Liver (tissue), 10 donors: ENCODE measurements at places on chromosomes 4 and X. TPM values are rescaled to one million over a fixed set of nuclear protein-coding genes. Genes with fewer than 3 reads are reported as not detected.

DNA sequence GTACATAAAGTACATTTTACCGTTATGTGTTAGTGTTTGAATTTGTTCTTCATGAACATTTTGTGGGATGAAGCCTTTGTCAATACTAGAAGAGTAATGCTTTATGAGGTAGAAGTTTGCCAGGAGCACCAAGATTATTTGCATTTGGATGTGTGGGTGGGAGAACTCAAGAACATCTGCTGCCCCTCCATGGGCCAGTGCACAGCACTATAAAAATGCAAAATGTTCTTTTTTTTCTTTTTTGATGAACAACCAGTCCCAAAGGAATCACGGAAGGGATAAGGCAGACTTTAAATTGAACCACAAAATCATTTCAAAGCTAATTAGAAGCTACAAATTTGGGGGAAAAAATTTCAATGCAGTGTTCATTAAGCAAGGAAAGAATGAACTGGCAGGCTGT, 300.3 kb upstream of the NWD2 start:
- no peak for DNase-seq

GRCh38 chrX:111519215-111519614, 7.8 kb downstream of the SERTM2 start:
- DNase-seq: no peak

PABPC5 gene
- polyA plus RNA-seq: 0.18 TPM

XK gene
- polyA plus RNA-seq: 0.83 TPM

GRCh38 chr4:110636680-110637407, 14.0 kb upstream of the PITX2 start:
- DNase-seq: no peak

IQSEC2 gene
- 0.40 TPM for polyA plus RNA-seq

DNA sequence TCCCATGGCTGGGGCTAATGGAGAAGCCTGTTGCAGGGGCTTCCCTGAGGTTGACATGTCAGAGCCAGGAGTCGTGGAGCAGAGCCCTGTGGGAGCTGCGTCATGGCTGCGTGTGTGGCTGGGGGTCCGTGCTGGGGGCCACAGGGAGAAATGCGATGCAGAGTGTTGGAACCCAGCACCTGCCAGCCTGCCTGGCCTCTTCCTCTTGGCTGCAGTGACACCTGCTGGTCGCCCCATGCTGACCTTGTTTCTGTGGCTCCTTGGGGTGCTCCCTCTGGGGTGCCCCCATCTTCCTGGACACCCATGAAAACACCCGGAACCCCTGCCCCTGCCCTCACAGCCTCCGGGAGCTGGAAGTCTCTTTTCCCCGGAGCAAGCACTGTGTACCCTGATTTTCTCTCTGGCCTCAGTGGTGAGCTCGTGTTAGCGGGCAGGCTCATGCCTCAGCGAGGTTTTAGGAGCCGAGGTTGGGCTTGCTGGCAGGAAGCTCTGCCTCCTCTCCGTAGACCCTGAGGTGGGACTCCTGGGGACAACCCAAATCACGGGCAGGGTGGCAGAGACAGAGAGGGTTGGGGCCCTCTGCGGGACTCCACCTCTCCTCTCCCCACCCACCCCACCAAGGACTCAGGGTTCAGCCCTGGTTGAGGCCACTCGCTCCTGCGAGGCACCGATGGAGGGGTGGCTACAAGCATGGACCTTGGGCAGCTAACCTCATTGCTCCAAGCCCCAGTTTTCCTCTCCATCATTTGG, 103.7 kb downstream of the SORCS2 start:
- peak; percentile 38 for DNase-seq

DNA sequence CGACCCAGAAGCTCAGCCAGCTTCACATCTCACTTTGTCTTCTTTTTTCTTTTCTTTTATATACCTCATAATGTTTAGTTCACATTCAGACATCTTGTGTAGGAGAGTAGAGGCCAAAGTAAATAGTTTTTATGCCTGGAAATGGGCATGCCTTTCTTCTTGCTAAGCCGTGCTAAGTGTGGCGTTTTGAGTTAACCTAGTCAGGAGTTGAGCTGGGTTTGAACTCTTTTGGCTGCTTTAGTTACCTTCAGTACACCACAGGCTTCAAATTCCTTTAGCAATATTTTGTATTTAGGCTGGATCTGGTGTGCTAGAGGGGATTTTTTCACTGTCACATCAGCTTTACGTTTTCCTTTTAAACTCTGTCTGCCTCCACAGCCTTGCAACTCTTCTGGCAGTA, 300.8 kb downstream of the ZNF674 start:
- DNase-seq: no peak

GRCh38 chrX:40845331-40845911, 110.1 kb upstream of the MED14 start:
- no peak for DNase-seq

DNA sequence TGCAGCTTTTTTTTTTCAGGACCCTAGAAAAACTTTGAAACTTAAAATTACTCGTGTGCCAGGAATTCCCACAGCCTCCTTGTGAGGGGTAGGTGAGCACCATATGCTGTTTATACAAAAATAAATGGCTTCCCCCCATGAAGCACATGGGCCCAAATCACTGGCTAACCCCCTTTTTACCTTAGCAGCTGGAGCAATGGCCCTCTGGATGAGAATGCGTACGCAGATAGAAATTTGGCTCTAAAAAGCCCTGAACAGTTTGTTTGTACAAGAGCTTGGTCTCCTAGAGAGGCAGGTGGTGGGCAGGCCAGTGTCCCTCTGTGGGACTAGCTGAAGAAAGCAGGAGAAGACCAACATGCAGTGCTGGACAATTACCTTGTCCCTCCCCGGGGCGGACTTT, 76.5 kb downstream of the SLC9A6 start:
- DNase-seq: no peak

DNA sequence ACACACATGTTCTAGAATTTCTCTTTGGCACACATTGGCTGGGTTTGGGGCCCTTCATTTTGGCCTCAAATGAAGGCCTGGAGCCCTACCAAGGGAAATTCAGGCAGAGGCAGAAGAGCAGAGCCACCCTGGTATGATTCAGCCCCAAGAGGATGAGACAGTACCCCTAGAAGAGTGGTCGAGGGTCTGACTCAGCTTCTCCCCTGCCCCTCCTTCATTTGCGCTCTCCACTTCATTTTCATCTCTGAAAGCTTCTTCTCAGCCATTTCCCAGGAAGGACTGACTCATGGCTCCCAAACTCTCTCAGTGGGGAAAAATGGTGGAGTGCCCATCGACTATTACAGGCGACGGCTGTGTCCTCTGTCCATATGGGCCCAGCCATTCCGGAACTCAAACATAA, 43.5 kb downstream of the MAMLD1 start:
- DNase-seq: no peak

PCDH18 gene
- polyA plus RNA-seq: 0.89 TPM

DNA sequence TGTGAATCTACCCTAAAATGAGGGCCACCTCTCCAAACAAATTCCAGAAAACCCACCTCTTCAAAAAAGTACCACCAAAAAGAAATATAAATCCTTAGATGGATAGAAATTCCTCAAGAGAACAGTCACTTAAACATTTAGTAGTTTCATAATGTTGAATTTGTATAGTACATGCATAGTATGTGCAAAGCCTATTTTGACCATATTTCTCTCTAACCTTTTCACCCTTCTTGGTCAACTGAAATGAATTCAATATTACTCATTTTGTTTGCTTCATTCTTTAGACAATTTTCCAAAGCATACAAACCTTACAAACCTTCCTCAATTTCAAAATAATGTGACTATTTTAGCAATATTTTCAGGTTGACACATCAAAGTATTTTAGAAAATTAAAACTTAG, 4.1 kb downstream of the RHOXF1 start:
- no peak for DNase-seq

DNA sequence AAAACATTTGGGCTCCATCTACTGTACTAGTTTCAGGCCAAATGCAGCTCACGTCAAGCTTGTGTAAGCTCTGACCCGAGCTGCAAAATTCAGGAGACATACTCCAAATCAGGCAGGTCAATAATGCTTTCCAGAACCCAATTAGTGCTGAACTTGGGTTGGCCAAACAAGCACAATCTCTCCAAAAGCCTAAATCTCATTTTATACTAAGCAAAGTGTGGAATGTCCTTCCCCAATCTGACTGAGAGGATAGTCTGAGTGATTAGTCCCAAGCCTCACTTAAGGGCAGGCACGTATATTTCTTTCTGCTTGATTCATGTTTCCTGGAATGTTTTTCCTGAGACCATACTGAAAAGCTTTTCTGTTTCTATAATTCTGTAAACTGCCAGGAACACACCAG, 79.9 kb downstream of the NKX6-1 start:
- DNase-seq: no peak

DNA sequence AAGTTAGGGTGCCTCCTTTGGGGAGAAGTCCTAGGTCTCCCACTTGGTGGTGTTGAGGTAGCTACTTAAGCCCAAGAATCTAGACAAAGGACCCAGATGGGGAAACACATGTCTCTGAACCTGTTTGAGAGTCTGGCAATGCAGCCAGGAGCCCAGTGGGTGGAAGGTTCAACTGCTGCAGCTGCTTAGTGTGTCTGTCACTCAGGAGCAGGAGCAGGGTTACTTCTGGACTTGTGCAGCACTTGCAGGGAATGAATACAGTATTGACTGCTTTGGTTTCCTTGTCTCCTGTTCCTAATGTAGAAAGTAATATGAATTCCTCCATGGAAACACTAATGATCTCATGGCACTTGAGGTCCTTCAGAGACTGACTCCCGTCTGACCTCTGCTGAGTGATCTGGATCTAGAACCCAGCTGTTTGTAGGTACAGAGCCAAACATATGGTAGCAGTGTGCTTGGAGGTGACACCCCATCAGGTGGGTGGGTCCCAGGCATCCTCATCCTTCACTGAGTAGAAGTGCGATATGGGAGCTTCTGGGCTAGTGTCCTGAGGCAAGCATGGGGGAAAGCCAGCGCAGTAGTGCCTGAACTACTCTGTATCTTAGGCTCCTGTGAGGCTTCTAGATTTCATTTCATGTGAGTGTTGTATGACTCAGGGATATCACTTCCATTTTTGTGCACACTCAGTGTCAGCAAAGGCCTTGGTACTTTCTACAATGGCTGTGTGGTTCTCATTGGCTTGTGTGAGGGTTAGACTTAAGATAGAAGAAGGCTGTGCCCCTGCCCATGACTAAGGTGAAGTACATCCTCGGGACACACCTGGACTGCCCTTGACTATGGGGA, 85.0 kb upstream of the WDR1 start:
- peak; percentile 21 for DNase-seq

DNA sequence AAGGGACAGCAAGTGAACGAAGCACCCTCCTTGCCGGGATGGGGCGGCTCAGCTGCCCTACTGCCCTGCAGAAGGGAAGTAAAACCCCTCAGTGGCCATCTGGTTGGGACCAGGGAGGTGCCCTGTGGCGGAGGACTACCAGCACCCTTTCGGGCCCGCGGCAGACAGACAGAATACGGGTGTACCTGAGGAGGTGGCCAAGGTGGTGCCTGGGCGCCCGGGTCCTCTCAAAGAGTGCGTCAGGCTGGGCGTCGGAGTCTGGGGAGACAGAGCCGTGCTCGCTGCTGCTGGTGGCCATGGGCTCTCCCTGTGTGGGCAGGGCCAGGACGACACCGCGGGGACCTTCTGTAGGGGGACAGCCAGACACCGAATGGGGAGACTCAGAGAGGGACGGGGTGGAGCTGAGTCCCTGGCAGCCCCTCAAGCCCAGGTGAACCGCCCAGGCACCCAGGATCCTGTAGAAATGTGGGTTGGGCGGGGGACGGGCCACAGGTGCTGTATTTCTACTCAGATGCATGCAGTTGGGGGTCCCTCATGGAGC, 29.7 kb downstream of the PDHA1 start:
- no peak for DNase-seq

PDK3 gene
- polyA plus RNA-seq: 6.0 TPM

- no peak for DNase-seq
Measured at GRCh38 chr4:106607558-106607957, 239.0 kb upstream of the GIMD1 start.

- DNase-seq: peak; percentile 86
Measured at GRCh38 chr4:146945556-146946374, at the start of gene TTC29. Gene TTC29, minus strand, starts transcription at chr4:146945864. Its CDS starts 5,969 bp downstream, at chr4:146939895.

DNA sequence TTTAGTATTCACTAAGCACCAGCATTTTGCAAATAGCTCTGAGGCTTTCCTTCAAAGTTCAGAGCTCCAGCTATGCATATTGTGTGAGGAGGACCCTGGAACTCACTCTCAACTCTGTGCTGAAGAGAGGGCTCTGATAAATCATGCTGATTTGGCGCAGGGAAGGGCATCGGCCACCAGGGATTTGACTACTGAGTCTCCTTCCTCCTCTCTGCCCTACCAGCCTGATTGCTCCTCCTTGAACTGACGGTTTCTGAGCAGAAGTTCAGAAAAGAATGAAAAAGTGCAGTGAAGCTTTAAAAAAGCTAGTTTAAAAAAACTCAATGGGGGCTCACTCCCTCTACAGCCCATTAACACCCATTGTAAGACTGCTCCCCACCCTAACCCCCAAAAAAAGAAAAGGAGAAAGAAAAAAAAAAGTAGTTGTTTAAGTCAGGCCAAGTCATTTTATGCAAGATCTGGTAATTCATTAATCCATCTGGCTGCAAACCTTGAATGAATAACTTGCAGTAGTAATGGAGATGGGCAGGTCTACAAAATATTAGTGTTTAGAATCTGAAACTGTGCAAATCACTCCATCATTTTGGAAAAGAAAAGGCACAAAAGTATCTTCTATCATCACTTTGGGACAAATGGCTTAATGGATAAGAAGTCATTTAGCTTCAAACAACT, 13.3 kb downstream of the PPARGC1A start:
- no peak for DNase-seq

CFI gene
- 410 TPM for polyA plus RNA-seq

DNA sequence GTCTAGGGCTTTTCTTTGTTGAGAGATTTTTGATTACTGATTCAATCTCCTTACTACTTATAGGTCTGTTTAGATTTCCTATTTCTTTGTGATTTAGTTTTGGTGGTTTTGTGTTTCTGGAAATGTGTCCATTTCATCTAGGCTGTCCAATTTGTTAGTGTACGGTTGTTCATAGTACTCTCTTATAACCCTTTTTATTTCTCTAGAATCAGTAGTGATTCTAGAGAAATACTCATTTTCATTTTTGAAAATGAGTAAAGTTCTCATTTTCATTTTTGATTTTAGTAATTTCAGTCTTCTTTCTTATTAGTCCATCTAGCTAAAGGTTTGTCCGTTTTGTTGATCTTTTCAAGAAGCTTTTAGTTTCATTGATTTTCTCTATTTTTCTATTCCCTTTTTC, 7.5 kb downstream of the IL13RA1 start:
- no peak for DNase-seq
